Left ventricle myocardium superior (tissue), 1 donor: ENCODE measurements at places on chromosomes 5 and 9.

- peak; percentile 47 for DNase-seq
These were observed 78.1 kb downstream of the GPR21 start for GRCh38 chr9:123111427-123112014.

DNA sequence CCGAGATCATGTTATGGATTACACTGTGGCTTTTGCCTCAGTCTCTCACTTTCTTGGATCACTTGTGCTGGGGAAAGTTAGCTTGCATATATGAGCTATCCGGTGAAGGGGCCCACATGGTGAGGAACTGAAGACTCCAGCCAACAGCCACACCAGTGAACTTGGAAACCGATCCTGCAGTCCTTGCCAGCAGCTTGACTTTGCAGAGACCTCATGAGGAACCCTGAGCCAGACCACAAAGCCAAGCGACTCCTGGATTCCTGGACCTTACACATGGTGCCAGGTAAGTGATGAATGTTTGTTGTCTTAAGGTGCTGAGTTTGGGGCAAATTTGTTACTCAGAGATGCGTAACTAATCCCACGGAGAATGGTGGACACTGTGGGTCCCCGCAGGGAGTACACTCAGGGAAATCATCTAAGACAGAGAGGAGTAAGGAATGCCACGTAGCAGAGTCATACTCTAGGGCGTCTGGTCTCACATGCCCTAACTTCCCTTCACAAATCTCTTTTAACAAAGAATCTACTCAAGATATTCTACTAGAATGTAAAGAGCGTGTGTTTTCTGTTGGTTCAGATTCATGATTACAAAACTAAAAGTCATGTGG lies 76.5 kb upstream of the PJA2 start:
- peak; percentile 52 for DNase-seq

DNA sequence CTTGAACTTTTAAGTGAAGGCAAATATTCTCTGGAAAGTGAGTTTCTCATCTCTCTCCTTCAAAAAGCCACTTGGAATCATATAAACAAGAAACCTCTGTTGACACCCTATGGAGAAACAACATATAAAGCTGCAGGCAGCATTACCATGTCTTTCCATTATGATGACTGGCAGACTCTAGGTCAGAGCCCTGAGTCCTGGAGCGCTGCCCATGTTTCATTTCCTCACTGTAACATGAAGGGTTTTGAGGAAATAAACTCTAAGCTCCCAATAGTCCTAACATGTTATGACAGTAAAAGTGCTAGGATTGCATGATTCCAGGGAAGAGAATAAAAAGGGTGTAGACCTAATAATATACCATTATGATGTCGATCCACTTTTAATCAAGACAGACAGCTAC lies 220.6 kb downstream of the CTNND2 start:
- DNase-seq, result peak; percentile 39

GRCh38 chr5:3598769-3599211 lies 3.2 kb downstream of the IRX1 start:
- no peak for DNase-seq

DNA sequence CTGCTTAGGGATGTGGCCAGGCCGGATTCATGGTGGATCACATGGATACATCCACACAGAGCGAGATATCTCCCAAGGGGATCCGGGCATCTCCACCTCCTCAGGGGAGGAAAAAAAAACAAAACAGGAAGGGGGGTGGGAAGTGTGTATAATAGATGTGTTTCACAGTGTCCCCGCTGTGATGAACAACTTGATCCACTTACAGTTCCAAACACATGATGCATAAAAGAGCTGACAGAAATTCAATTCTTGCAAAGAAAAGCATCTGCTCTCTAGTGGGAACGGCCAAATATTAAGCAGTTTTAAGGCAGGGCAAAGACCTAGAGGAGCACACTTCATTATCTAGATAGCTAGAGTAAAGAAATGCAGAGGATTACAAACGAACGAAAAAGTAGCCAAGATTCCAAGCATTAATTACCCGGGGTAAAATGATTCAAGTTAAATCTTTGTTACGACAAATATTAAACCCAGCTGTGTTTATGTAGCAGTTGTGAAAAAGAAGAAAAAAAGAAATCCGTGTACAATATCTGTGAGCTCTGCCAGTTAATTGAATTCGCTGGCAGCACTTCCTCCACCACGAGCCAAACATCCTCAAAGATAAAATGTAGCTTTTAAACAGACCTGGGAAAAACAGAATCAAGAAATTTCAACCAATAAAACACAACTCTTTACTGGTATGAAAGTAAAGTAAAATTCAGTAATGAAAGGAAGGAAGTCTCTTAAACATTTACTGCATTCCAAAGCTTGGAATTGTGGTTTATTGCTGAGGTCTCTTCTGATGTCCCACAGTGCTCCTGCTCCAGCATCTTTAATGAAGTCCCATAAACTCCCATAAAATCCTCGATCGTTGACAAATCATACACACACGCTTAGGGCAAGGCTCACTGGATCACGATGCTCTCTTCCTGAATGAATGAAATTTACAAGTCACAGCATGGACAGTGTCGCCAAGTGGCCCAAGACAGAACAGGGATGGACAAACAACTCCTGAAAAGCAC lies 213.0 kb downstream of the CRB2 start:
- DNase-seq, result peak; percentile 61

- DNase-seq, result no peak
These were observed 30.3 kb upstream of the STX17 start for GRCh38 chr9:99876190-99876589.

DNA sequence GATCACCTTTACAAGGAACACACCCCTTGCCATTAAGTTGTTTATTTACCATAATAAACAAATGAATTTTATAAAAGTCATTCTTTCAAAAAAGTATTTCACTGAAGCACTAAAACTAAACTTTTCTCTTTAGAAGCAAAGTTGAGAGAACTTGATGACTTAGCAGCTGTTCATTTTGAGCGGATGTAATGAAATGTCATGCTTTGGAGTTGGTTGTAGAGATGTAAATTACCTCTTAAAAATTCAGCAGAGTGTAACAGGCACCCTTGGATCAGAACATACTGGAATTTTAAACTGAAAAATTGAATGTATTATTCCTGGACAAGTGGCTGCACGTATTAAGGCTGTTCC lies 617.2 kb downstream of the PDE4D start:
- DNase-seq, result no peak

- no peak for DNase-seq
These were observed 188.3 kb downstream of the GNAQ start for GRCh38 chr9:77843076-77843870.

DNA sequence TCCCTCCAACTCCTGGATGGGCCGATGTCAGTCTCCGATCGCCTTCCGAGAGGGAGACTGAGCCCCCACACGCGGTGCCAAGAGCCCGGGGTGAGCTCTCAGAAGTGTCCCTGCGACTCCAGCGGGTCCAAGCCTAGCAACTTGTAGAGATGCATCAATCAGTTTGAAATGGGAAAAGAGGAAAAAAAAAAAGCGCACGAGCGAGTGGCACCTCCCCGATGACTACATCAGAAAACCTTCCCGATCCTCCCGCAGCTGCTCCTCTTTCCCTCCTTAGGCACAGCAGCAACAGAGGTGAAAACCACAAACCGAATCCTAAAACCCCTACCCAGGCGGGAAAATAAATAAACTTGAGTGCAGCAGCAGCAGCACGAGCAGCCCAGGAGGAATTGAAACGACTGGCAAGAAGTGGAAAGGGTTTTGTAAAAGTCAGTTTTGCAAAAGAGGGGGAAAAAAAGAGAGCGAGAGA lies 1.0 kb upstream of the EFNA5 start:
- DNase-seq, result no peak

- no peak for DNase-seq
These were observed 286.0 kb downstream of the TRIM36 start for GRCh38 chr5:114883675-114884074.

DNA sequence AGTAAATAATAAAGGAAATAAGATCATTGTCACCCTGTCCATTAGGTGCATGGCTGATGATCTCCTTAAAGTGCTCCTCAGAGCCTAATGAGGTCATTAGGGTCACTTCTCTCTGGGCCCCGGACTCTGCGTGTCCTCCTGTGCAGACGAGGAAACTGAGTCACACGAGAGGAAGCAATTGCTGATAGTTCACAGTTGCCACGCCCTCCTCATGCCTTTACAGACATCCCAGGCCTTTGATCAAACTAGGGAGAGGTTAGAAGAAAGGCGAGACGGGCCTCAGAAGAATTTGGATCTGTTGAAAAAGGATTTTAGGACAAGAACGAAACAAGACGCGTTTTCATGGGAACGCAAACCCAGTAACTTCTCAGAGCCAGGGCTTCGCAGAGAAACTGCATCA lies 32.0 kb upstream of the MSX2 start:
- DNase-seq, result no peak

- DNase-seq, result no peak
These were observed 70.4 kb downstream of the RAPGEF1 start for GRCh38 chr9:131669269-131670157.

- DNase-seq, result no peak
These were observed 124.7 kb downstream of the GABBR2 start for GRCh38 chr9:98584059-98584458.

GRCh38 chr9:18947892-18948339 lies 85.1 kb downstream of the SAXO1 start:
- no peak for DNase-seq

- no peak for DNase-seq
These were observed 4.9 kb upstream of the LCN1 start for GRCh38 chr9:135516132-135516860.

DNA sequence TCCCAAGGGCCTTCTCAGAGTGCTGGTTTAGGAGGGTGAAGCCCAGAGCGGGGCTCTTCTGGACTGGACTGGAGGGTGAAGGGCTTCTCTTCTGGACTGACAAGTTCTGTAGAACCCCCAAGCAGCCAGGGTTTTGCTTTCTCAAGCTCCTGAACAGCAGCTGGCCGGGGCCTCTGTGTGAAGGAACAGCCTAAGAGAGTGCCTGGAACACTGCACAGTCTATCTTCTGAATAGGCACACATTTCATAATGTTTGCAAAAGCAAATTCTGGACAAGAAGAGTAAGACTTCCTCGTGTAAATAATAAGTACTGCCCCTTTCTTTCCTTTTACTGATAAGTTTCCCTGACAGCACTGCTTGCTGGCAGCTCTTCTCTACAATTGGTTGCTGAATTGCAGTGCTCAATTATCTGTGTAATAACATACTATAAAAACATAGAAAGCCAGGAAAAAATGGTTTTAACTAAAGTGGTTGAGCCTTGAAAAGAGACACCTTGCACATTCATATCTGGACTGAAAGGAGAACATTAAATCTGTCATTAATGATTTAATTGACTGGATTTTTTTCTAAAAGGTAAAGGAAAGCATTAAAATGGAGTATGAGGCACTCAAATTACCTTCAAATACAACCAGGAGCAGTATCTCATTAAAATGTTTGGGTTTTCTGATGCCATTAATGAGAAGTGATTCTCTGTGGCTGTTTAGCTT lies 20.5 kb downstream of the MAST4 start:
- DNase-seq, result peak; percentile 43

DNA sequence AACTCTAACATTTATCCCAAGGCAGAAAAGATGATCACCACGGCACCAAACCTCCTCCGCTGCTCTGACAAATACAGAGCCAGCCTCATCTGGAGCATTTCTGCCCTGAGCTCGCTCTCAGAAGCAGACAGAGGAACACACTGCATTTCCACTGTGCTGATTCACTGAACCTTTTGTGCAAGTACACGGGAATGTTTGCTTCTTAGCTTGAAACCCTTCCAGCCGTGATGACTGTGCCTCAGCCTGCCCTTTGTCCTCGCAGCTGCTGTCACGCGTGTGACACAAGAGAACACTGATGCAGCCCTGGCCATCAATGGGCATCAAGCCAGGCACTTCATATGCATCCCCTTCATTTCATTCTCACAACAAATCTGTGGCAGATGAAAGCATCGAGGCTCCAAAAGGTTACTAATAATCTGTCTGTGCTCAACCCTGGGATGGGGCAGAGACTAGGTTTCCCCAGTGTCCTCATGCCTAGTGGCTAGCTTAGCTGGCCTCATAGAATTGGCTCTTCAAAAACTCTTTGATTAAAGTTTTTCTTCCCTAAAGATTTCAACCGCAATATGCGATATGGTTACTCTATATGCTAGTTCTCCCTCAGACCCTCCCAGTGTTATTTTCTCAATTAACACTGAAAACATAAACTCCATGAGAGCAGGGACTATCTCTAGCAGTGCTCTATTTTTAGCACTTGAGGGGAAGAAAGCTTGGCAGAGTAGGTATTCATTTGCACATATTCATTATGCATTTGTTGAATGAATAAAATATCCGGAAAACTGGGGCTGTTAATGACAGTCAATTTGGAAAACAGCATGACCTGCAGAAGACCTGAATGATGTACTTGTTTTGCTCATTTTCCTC lies 7.3 kb downstream of the CDC14B start:
- DNase-seq, result peak; percentile 63

GRCh38 chr5:5014586-5015235 lies 125.4 kb upstream of the ADAMTS16 start:
- no peak for DNase-seq

GRCh38 chr5:144125163-144125726 lies 45.2 kb downstream of the YIPF5 start:
- DNase-seq, result no peak

- peak; percentile 79 for DNase-seq
These were observed 8.8 kb downstream of the AQP7 start for GRCh38 chr9:33393581-33393980.

GRCh38 chr9:125521462-125522327 lies 185.3 kb downstream of the MAPKAP1 start:
- no peak for DNase-seq

DNA sequence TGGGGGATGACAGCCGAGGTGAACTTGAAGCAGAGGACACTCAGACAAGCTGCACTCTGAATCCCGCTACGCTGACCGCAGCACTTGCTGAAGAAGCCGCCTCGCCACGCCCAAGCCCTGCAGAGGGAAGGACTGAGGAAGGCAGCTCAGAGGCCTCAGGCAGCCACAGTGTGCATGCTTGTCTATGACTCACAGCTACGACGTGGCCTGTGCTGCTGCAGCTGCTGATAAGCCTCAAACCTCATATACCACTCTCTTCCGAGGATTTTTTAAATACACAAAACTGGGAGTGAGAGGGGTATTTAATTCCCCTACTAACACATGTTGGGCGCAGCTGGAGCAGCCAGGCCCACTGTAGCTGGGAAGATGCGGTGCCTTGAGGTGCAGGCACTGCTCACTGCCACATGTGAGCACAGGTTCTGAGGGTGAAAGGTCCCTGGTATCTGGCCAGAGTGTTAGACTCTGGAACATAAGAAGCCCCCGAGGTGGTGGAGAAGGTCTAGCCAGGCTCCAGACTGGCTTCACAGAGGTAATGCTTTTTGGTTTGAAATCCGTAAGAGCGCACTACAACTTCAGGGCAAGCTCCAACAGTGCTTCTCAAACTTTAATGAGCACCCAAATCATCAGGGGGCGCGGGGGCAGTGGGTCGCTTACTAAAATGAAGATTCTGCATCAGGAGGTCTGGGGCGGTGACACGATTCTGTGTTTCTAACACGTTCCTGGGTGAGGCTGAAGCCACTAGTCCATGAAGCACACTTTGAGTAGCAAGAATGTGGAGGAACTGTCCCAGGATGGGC lies 196.8 kb downstream of the AUH start:
- DNase-seq, result peak; percentile 74

GRCh38 chr5:170746075-170746960 lies 37.2 kb upstream of the GABRP start:
- peak; percentile 55 for DNase-seq

GRCh38 chr5:151492729-151493128 lies 45.3 kb downstream of the SLC36A1 start:
- DNase-seq, result no peak
